Activated T-cell treated with anti-CD3 and anti-CD28 coated beads, Interleukin-2, amount 50 U/mL, for 72 hours (primary cell): ENCODE measurements at places on chromosomes 3 and 15.

DNA sequence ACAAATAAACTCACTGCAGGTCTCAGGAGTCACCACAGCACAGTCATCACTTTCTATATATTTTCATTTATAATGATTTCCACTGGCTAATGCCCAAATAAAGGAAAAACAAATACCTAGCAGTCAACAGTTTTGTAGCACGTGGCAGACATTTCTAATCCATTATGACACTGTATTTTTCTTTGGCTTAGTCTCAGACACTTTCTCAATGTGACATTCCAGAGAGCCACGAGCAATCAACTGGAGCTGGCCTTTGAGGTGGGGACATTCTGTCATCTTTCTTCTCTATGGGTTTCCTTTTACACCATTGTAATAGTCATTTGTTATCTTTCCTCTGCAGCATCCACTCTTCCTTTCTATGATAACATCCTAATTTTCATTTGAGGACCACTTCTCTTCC, 119.7 kb downstream of the WNT5A start:
- DNase-seq: no peak

DNA sequence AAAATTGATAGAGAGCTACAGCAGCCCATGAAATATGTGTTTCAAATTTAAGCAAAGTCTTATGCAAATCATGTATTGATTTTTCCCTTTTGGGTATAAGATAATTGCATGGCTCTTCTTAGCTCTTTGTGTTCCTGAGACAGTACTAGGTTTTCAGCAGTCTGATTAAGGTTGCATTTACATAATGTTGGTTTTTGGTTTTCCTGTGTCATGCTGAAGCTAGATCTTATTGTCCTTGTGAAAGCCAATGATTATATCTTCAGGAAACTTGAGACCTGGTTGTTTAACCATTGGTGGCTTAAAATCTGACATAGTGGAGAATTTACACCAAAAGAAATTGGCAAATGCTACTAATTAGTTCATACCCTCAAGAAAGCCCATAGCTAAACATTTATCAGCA, 392.6 kb downstream of the ZPLD1 start:
- DNase-seq: no peak

- no peak for DNase-seq
Measured at GRCh38 chr3:27720899-27721716, 1.0 kb downstream of the EOMES start.

GRCh38 chr3:184821034-184821433, 9.1 kb downstream of the VPS8 start:
- no peak for DNase-seq

DNA sequence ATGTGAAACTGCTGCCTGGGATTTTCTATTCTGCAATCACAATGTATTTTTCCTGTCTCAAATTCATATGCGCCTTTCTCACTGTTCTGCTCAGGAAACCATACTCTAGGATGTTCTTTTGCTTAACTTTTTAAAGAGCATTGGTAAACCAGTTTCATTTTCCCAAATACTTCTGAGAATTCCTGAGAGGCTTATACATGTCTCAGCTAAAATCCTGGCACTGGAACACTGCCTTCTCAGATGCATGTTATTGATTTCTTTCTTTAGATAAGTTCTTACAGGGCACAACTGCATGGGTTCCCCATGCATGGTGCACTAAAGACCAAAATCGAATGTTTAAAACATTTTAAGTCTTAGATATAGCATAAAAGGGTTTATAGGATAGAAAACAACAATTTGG, 178.3 kb upstream of the PLSCR5 start:
- DNase-seq: no peak

- DNase-seq: no peak
Measured at GRCh38 chr3:119191800-119192199, 18.4 kb downstream of the UPK1B start.

GRCh38 chr3:78116874-78117273, 1077.0 kb downstream of the ROBO2 start:
- no peak for DNase-seq
